Muscle of back (tissue), 13 donors: ENCODE measurements at places on chromosomes 6 and 20.
A peak's percentile ranks its signal among the peaks of the same experiment; 100 is the strongest.

DNA sequence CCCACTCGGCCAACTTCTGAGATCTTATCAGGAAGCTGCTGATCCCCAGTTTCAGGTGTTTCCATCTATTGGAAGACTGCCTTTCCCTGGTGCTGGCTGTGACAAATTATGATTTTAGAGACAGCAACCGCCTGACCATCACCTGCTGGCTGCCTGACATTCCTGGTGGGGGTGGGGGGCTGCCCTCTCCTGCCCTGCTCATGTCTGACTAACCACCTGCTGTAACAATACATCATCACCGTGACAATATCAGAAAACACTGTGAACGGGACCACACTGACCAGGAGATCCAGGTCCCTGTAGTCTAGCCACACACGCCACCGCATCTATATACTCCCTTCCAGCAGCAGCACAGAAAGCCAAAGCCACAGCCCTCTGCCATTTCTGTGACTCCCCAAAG, 537.5 kb downstream of the QKI start:
- DNase-seq, result no peak

DNA sequence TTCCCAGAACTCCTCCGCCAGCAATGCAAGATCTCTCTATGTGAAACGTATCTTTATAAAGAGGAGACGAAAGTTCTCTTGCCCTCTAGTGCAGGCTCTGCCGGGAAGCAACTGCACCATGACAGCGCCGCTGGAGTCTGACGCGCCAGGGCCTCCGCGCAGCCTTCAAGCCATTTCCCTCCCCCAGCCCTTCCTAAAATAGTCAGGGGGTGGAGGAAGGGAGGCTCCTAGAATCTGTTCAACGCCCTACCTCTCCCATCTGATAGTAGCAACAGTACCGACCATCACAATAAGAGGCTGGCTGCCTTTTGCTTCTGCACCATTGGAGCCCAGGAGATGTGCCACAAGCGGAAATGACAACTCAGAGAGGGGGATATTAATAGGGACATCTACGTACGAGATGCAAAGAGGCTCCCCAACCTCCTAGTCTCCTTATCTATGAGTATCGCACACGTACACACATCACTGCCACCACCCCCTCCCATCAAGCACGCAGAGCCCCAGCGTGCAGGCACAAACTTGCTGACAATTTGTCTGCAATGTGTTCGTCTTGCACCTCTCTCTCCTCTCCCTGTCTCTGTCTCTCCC, 1.0 kb downstream of the SYNE1 start:
- peak; percentile 69 for DNase-seq

- DNase-seq, result no peak
These were observed 796.5 kb downstream of the PRIM2 start for GRCh38 chr6:58113960-58114359.

- DNase-seq, result no peak
These were observed 120.1 kb downstream of the SNX5 start for GRCh38 chr20:17848249-17849048.

- DNase-seq, result no peak
These were observed 7.3 kb upstream of the BPIFA2 start for GRCh38 chr20:33160681-33161080.

- peak; percentile 74 for DNase-seq
These were observed 237.5 kb downstream of the CD83 start for GRCh38 chr6:14354919-14355572.

GRCh38 chr6:30781743-30782424, 37.5 kb upstream of the IER3 start:
- peak; percentile 99 for DNase-seq

GRCh38 chr20:45892049-45892825, 1.1 kb downstream of the CTSA start:
- no peak for DNase-seq

- DNase-seq, result no peak
These were observed 223.6 kb downstream of the TBXT start for GRCh38 chr6:165944002-165944466.

- DNase-seq, result no peak
These were observed 40.3 kb upstream of the ARMH2 start for GRCh38 chr6:24838994-24839393.

GRCh38 chr20:54657268-54657826, 182.0 kb downstream of the DOK5 start:
- no peak for DNase-seq

DNA sequence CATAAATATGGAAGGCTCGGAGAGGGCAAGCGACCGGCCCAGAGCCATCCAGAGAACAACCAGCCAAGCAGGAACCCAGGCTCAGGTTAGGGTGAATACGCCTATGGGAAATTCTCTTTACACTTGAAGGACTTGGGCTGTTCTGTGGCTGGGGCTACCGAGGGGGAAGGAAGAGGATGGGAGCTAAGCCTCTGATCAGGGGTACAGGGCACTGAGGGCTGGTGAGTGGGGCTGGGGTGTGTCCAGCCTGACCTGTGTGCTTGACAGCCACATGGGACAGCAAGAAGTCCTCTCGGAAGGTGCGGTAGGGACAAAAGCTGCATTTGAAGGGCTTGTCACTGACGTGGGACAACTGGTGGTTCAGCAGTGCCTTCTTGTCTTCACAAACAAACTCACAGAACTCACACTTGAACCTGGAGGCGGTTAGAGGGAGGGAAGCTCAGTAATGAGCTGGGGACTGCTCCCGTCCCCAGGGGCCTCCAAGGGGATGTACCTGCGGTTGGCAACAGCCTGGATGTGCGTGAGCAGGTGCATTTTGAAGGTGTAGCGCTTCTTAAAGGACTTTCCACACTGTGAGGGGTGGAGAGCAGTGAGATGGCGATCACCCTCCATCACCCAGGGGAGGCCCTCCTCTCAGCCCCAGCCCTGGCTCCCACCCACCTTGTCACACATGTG, 11.9 kb downstream of the ZNF335 start:
- DNase-seq, result no peak

DNA sequence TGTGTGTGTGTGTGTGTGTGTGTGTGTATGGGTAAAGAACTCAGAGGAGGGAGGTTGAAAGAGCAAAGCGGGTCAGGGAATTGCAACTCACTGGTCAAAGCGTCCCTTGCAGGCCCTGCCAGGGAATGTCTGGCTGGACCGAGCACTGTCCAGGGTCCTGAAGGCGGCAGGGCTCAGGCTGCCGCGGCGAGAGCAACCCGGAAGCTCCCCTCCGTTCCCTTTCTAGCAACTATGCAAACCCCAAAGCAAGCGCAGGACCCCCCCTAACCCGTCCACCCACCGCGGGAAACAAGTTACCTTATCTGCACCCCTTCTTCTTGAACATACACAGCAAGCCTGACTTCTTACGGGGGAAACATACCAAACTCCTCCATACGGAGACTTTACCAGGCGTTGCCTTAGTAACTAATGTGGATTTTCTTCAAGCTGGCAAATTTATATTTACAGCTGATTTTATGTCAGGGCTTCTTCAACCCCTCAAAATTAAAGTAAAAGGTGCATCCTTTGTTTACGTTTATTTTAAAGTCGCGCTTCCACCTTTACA, 538 bp upstream of the GRM1 start:
- peak; percentile 82 for DNase-seq

- no peak for DNase-seq
These were observed 1.0 kb upstream of the NXT1 start for GRCh38 chr20:23349338-23350195.

GRCh38 chr6:158409451-158409850, 97.2 kb downstream of the TULP4 start:
- DNase-seq, result peak; percentile 23

DNA sequence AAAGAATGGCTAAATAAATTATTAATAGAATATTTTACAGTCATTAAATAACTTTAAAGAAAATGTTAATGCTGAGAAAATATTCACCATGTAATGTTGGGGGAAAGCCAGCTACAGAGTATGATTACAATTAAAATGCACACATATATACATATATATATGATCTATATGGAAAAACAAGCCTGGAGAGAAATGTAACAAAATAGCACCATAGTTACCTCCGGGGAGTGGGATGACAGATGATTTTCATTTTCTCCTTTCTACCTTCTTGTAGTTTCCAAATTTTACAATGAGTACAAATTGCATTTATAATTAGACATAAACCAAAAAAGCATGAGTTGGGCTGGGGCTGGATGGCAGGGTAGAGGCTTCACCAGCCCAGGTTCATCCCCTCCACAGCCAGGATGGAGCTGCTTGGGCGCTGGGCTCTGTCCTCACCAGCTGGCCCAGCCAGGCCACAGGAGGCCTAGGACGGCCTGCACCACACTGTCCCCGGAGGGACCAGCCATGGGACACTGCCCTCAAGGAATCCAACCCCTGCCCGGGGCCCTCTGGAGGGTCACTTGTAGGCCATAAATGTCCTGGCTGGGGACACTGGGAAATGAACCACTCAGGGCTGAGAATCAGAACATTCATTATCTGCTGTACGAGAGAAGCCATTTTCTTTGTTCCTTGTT, 10.3 kb downstream of the C20orf203 start:
- no peak for DNase-seq

DNA sequence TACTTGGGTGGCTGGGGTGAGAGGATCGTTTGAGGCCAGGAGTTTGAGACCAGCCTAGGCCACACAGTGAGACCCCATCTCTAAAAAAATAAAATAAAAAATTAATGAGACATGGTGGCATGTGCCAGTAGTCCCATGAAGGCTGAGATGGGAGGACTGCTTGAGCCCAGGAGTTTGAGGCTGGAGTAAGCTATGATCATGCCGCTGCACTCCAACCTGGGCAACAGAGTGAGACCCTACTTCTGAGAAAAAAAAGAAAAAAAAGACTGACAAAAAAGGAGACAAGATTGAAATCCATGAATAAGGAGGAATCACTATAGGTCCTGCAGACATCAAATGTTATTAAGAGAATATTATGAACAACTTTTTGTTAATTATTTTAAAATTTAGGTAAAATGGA, 23.7 kb upstream of the BPHL start:
- no peak for DNase-seq

- no peak for DNase-seq
These were observed 131.1 kb downstream of the VEGFA start for GRCh38 chr6:43900916-43901732.

- DNase-seq, result no peak
These were observed 611.9 kb upstream of the MAN1A1 start for GRCh38 chr6:119961450-119961849.

GRCh38 chr6:17289630-17290061, 8.5 kb downstream of the RBM24 start:
- peak; percentile 63 for DNase-seq

GRCh38 chr6:14450133-14450504, 332.5 kb downstream of the CD83 start:
- DNase-seq, result no peak

GRCh38 chr6:11307226-11307625, 74.8 kb upstream of the NEDD9 start:
- no peak for DNase-seq

- DNase-seq, result no peak
These were observed 206.0 kb downstream of the HAO1 start for GRCh38 chr20:7734216-7734615.

- no peak for DNase-seq
These were observed 5.5 kb downstream of the ROMO1 start for GRCh38 chr20:35704514-35705261.

DNA sequence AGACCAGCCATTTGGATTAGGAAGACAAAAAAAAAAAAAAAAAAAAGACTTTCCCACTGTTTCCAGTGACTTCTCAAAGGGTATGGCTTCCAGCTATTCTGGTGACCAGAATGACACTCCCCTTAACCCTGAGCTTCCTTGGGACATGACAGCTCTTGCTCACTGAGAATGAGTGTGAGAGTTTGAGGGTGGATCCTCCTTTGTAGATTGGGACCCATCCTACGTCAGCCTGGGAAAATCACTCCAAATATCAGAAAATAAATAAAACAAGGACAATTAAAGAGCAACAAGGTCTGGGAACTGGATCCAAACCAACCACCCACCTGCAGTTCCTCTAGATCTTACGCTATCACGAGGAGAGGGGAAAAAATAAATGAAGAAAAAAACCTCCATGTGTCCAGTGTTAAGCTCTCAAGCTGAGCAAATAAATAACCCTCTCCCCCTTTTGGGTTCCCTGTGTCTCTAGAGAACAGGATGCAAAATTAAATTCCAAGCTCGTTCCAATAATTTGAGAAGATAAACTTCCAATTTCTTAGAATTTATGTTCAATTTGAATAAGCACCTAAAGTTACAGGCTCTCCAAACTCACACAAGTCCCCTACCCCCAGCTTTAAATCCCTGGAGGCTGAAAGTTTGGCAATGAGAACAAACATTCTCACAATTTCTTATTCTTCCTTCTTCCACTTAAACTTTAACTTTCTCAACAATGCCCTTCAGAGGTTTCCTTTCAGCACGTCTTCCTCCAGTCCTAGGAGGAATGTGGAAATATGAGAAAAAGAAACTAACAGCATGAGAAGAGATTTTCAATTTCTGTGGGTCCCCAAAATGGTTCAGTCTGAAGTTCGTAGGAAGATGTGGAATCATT, 170.2 kb downstream of the MTFR2 start:
- DNase-seq, result no peak

DNA sequence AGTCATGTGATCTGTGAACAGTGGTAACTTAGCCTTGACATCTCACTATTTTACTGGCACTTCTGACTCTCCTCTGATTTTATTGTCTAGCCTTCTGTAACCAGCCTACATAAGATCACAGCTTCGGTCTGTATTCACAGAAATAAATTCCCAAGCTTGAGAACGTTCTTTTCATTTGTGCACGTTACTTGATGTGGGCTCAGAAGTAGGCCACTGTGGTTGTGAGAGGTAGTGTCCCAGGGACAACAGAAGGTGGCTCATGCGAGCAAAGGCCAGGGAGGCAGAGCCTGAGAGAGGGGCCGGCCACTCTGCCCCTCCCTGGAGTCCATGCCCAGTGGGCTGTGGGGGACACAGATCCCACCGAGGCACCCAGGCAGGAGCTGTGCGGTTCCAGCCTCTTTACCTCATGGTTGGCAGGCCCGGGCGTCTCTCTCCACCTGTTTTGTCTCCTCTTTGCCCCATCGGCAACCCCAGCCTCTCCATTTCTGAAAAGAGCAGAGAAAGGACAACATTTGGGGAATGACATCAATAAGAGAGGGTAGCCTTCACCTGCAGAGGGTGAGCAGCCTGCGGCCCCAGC, 207.5 kb upstream of the CST7 start:
- no peak for DNase-seq

GRCh38 chr20:8401556-8401955, 269.5 kb downstream of the PLCB1 start:
- DNase-seq, result no peak

DNA sequence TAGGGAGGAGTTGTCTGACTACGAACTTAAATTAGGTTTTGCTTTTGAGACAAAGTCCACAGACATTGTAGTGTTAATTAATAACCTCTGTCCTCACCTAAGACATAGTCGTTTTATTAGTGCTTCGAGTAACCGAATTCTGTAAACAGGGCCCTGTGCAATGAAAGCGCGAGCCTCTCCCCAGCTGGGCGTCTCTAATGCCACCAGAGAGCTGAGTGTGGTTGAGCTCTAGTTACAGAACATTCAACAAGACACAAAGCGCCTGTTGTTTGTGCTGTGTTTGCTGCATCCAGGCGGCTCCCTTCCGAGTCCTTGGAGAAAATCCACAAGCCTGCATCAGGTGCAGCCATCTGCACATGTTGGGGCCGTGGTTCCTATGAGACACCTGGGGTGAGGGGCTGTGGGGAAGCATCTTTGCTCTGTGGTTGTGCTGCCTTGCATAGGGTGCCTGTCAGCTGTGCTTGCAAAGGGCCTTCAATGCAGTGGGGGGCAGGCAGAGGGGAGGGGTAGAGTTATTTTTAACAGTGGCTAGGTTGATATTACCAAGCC, 63.9 kb downstream of the CD164 start:
- peak; percentile 64 for DNase-seq
